ENCODE measurements at places on chromosomes 11 and 22.

DNA sequence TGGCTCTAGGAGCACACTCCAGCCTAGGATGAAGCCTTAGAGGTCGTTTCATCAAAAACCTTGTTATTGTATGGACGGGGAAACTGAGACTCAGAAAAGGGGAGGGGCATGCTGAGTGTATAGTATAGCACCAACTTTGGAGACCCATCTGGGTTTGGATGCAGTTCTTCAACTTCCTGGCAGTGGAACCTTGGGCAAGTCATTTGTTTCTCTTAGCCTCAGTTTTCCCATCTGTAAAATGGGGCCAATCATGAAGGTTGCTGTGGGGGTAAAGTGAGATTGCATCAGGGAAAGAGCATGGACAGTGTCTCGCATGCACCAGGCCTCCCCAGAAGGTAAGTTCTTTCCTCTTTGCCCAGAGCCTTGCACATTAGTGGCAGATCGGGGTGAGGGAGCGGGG, 47.6 kb upstream of the RASD2 start:
- no peak for DNase-seq

DNA sequence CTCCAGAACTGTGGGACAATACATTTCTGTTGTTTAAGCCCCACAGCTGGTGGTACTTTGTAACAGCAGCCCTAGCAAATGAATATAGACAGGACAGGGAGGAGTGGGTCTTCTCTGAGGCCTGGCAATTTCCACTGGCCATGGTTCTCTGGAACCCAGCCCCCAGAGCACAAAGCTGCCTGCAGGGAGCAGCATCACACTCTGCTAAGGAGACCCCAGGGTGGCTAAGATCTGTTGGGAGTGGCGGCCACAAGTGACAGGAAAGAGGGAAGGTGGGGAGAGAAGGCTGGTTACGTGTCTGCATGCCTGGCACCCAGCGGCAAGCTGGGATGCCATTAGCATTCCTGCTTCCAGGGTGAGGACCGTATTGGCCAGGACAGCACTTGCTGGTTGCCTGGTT, 211.9 kb downstream of the ST3GAL4 start:
- no peak for DNase-seq

- DNase-seq = no peak
Measured at GRCh38 chr11:73542175-73542574, 55.7 kb downstream of the FAM168A start.

- DNase-seq = peak; percentile 52
Measured at GRCh38 chr11:12126344-12127019, 16.1 kb downstream of the MICAL2 start.

DNA sequence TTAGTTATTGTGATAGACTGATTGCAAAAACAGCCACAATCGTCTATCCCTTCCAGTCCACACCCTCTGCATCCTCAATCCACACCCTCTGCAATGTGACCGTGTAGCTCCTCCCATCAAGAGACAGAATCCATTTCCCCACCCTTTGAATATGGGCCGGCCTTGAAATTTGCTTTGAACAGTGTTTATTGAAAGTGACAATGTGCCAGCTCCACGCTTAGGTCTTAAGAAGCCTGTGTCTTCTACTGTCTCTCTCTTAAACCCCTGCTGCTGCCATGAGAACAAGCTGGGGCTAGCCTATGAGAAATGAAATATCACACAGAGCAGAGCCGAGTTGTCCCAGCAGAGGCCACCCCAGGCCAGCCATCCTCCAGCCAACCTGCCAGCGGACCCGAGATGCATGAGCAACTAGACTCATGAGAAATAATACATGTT, 22.3 kb upstream of the MICAL2 start:
- DNase-seq = no peak

DNA sequence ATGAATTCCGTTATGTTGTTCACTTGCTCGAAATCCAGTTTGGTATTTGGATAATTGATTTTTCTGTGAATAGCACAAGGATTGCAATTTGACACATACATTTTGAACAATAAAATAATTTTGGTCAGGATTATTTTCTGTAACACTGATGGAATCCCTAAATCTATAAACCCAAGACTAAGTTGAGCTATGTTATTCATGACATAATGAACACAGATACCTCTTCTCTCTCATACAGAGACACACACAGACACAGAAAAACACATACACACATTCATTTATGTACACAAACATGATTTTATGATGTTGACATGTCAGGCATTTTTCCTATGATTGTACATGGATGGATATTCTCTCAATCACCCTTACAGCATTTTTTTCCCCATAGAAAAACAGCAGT, at the start of gene OR4C5:
Gene OR4C5, minus strand, starts transcription at position 101 of the 400 bp plus-strand sequence. Its CDS starts 0 bp downstream, at position 101.
- DNase-seq = no peak

DNA sequence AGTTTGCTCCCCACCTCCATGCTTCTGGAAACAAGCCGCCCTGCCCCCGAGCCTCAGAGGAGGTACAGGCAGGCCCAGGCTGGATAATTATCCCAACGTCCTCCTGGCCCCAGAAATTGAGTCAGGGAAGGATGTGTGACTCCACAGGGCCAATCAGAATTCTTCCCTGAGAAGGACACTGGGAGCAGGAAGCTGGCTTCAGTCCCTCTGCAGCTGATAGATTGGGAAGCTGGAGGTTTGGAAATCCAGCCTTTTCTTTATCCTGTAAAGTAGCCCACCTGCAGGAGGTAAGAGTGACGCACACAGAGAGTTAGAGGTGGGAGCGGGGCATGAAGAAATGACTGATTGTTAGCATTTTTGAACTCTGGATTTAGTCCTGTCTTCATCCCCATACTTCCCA, 97.5 kb upstream of the CD82 start:
- DNase-seq = no peak

- peak; percentile 94 for DNase-seq
Measured at GRCh38 chr11:128936606-128937251, 5.9 kb downstream of the TP53AIP1 start.

- DNase-seq = no peak
Measured at GRCh38 chr22:21457023-21457787, 10.0 kb upstream of the TMEM191C start.

DNA sequence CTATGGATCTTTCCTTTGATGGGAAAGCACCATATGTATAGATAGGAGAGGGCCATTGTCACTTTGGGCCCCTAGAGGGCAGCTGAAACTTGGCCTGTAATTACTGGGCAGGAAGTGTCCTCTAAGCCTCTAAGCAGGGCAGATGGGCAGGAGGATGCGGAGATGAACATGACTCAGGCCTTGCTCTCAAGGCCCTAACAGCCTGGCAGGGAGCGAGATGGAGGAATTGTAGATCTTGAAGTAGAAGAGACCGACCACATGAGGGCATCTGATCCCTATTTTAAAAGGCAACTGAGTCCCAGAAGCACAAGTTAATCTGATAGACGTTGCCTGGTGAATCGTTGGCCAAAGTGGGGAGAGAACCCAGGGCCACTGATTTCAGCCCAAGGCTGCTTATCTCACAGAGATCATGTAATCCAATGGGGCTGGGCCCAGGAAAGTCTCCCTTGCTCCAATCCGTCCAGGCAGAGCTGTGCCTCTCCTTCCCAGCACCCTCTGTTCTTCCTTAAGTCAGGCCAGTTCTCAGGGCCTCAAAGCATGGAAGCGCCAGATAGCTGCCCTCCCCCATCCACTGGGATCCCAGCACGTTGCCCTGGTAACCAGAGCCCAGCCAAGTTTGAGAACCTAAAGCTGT, 2.5 kb upstream of the SEPTIN3 start:
- peak; percentile 95 for DNase-seq

GRCh38 chr11:1622086-1622485, at the start of gene KRTAP5-4:
KRTAP5-4 (minus strand) TSS chr11:1622138; CDS start chr11:1622093, 45 bp downstream.
- DNase-seq = peak; percentile 61

- DNase-seq = peak; percentile 35
Measured at GRCh38 chr11:79156031-79156430, 284.8 kb downstream of the TENM4 start.

GRCh38 chr11:43934601-43935423, 7.6 kb upstream of the C11orf96 start:
- DNase-seq = peak; percentile 5

DNA sequence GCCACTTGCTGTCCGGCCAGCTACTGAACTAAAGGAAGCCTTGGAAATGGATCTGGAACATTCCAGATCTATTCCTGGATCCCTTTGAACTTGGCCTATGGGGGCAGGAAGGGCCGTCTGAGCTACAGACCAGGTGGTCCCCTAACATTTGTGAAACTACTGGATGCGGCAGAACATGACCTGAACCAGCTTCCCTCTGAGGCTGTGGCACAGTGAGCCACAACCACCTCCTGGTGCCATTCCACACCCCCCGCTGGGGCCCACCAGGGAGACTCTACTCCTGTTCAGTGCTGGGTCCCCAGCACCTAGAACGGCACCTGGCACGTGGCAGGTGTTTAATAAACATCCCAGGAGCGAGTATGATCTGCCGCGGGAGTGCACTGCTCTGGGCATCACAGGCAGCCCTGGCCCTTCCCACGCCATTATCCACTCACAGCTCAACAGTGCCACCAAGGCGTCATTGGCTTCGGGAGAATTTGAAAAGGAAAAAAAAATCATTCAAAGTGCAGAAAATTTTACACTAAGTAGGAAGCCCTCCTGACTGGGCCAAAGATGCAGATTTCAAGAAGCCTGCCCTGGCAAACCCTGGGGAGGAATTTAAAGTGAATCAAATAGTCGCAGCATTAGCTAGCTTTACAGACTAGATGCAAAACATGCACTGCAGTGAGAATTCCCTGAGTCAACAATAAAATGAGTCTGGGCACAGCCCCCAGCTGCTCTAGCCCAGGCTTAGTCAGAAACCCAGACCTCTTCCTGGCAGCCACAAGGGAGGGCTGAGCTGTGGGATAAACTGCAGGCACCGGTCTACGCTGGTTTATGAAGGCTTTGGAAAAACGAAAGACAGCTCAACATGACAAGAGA, 14.3 kb upstream of the EFCAB6 start:
- peak; percentile 82 for DNase-seq

DNA sequence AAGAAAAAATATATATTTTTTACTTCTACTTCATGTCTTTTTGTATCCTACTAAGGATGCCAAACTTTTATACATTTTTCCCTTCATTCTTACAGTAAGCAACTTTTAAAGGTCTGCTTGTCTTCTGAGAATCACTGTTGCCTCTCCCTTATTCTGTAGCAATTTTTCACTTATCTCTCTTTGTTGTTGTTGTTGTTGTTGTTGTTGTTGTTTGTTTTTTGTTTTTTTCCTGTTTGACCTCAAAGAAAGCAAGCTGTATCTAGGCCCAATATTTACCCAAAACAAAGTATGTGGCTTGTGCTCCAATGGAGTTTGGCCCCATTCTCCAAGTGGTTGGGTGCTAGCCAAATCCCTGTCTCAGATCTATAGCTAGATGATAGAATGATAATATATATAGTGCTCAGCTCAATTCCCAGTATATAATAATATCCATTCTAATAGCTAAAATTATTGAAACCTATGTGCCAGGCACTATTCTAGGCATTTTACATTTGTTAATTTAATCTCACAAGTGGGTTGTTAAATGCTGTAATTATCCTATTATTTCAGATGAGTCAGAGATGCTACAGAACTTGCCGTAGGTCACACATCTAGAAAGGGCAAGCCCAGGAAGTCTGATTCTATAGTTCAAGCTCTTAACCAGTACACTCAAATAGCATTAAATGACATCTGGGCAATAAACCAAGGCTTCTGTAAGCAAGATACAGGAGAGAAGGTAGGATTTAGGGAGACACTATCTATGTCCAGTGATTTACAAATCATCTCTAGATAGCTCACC, 205.1 kb upstream of the PITPNB start:
- no peak for DNase-seq

- DNase-seq = no peak
Measured at GRCh38 chr11:47436726-47437125, 10.5 kb upstream of the PSMC3 start.

DNA sequence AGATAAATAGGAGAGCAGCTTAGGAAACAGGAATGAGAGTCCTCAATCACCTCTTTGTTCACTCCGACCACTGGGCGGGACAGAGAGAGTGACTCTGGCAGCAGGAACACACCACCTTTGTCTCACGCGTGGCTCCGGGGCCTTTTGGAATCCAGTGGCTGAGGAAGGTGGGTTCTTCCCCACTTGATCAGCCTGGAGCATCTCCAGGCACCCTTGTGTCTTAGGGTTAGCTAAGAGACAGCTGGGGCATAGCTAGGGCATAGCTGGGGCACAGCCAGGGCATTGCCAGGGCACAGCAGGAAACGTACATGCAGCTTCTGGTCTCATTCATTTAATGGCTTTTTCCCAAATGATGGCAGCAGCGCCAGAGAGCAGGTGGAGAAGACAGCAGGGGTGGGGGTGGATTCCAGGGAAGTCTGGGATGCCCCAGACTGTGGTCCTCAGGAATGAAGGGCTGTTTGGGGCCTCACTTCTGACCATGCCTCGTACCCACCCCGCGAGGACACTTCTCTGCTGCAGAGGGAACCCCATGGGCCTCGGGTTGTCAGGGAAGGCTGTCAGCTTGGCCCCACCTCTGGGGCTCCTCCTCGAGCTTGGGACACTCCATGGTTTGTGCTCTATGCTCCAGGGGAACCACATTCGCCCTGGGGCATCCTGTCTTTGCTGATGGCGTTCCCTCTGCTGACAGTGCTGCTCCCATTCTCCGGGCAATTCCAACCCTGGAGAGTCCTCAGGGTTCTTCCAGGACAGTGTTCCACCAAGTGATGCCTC, 30.4 kb upstream of the SHANK2 start:
- DNase-seq = peak; percentile 53

DNA sequence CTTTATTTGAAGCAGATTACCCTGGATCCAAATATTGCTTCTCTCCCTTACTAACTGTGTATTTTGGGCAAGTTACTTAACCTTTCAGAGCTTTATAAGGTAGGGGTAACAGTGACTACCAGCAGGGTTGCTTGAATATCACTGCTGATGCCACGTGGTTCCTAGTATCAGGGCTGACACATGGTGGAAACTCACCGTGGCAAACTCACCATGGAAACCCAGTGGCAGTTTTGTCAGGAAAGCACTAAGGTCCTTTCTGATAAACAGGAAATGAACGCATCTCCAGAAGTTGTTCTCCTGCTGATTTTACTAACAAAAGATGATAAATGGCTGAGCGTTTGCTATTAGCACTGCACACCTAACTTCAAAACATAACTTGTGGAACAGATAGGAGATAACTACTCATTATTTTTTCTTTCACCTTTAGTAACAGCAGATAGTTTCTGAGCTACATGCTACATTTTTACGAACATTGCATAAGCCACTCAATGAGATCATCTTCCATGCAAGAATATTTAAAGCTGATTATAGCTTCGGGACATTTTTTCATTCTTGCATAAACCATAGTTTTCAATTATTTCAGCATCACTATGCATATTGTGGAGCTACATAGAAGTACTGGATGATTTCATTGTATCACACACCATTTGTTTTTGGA, 59.7 kb upstream of the RAG2 start:
- no peak for DNase-seq

- peak; percentile 53 for DNase-seq
Measured at GRCh38 chr11:76162336-76163288, 43.7 kb downstream of the WNT11 start.

GRCh38 chr22:39365492-39365780, 15.6 kb downstream of the SYNGR1 start:
- no peak for DNase-seq

Data from DMS53 (cell line).